ENCODE measurements at places on chromosomes 12 and 14.
A peak's percentile ranks its signal among the peaks of the same experiment; 100 is the strongest.

DNA sequence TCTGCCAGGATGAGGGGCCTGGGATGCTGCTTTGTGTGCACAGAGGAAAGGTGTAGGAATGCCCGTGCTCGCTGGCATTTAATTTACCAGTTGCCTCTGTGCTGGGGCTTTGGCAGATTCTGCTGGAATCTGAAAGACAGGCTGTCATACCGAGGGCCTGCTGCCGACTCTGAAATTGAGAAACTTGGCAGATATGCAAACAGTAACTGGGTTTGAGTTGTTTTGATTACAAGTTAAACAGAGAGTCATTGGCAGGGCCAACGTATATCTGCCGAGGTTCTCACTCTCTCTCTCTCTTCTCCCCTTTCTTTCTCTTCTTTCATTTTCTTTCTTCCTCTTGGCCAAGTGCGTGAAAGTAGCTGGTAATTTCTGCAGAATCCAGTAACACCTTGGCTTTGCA lies 618.7 kb downstream of the VRK1 start:
- no peak for DNase-seq

DNA sequence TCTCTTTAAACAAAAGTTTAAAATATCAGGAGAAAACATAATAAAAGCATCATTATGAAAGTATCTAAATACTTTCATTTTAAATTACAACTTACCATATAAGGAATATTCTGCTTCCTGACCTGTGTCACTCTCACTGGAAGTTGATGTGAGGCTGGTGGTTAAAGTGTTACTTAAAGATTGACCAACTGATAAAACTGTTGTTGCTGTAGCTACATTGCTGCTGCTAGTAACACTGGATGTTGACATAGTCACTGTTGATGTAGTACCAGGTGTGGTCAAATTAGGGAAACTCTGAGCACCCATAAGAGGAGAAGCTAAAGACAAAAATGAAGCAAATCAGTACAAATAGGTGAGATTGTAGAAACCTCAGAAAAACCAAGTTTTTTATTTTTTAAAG lies 79.9 kb downstream of the HECTD1 start:
- peak; percentile 56 for DNase-seq

DNA sequence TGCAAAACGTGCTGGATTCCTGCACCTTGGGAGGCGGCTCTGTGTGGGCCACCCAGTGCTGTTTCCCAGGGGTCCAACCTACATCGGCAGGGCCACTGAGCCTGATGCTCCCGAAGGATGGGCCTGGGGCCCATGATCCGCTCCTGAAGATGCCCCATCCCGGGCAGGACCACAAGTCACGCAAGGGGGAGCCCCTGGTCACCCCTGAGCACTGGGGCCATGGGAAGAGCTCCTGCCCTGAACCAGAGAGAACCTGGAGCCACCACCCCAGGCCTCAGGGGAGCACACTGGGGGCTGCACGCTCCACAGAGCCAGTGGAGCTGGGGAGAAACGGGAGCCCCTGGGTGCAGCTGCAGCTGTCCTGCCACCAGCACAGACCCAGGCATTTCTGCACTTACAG lies 124.6 kb upstream of the SFSWAP start:
- DNase-seq, result no peak

- no peak for DNase-seq
Measured at GRCh38 chr14:51993285-51993920, 4.1 kb downstream of the RTRAF start.

- DNase-seq, result no peak
Measured at GRCh38 chr12:96327346-96327745, 72.9 kb downstream of the CDK17 start.

DNA sequence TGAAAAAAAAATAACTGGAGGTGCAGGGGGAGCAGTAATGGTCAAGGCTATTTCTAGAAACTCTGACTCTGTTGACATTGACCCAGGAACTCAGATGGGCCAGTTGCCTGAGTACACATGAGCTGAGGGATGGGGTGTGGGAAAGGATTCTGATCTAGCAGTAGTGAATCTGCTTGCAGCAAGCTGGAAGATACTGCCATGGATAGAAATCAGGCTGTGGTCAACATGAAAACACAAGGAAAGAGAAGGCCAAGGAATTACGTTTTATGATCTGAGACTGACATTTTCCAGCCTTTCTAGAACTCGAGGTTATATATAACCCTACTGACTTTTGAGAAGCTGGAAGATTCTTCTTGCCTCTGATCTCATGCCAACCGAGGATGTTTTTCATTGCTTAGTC lies 90.0 kb downstream of the ANO6 start:
- DNase-seq, result no peak

GRCh38 chr14:71758229-71758951 lies 173.8 kb upstream of the RGS6 start:
- no peak for DNase-seq
